Heart right ventricle (tissue), 16 donors: ENCODE measurements at places on chromosomes 3 and 15. TPM values are rescaled to one million over a fixed set of nuclear protein-coding genes. Genes with fewer than 3 reads are reported as not detected.

GRCh38 chr3:157479464-157480243, 23.6 kb downstream of the VEPH1 start:
- H3K4me1 ChIP-seq, result no peaks in the 10 kb centered on the region
- no peaks in the 10 kb centered on the region for H3K36me3 ChIP-seq
- no peaks in the 10 kb centered on the region for H3K27me3 ChIP-seq
- no peak for DNase-seq
- no peak overlapping the region for H3K27ac ChIP-seq
- H3K4me3 ChIP-seq, result no peak overlapping the region

C2CD4A gene
- not detected for total RNA-seq

FGF12 gene
- 435 TPM for total RNA-seq

MUC4 gene
- not detected for total RNA-seq

DNA sequence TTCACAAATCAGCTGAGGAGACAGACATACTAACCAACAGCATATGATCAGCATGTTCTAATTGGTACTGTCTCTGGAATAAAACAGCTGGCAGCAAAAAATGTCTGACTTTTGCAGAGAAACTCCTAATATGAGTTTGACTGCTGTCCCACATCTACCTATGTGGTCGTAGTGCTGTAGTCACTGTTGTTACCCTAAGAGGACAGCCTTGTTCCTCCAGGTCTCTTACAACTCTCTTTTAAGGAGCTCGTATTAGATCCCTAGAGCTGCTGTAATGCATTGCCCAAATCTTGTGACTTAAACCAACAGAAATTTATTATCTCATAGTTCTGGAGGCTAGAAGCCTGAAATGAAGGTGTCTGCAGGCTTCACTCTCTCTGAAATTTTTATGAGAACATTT, 92.1 kb downstream of the TGFBR2 start:
- no peak for DNase-seq
- no peaks in the 10 kb centered on the region for H3K27me3 ChIP-seq
- no peak overlapping the region for H3K27ac ChIP-seq
- no peak overlapping the region for H3K4me3 ChIP-seq
- no peaks in the 10 kb centered on the region for H3K36me3 ChIP-seq

GCNT3 gene
- total RNA-seq, result not detected

ATXN7 gene
- 31.0 TPM for total RNA-seq

- no peak overlapping the region for H3K4me3 ChIP-seq
- H3K27ac ChIP-seq, result no peak overlapping the region
- no peaks in the 10 kb centered on the region for H3K36me3 ChIP-seq
Observed at GRCh38 chr3:146865175-146865755, 260.1 kb upstream of the PLSCR5 start.

GOLGA8G gene
- total RNA-seq, result not detected

- H3K36me3 ChIP-seq, result no peaks in the 10 kb centered on the region
- H3K4me1 ChIP-seq, result no peaks in the 10 kb centered on the region
- H3K4me3 ChIP-seq, result no peak overlapping the region
- no peak overlapping the region for H3K27ac ChIP-seq
Observed at GRCh38 chr15:73781038-73781925, 28.1 kb upstream of the INSYN1 start.
